SK-N-DZ (cell line): ENCODE measurements at places on chromosomes 6 and 20.
A peak's percentile ranks its signal among the peaks of the same experiment; 100 is the strongest.

DNA sequence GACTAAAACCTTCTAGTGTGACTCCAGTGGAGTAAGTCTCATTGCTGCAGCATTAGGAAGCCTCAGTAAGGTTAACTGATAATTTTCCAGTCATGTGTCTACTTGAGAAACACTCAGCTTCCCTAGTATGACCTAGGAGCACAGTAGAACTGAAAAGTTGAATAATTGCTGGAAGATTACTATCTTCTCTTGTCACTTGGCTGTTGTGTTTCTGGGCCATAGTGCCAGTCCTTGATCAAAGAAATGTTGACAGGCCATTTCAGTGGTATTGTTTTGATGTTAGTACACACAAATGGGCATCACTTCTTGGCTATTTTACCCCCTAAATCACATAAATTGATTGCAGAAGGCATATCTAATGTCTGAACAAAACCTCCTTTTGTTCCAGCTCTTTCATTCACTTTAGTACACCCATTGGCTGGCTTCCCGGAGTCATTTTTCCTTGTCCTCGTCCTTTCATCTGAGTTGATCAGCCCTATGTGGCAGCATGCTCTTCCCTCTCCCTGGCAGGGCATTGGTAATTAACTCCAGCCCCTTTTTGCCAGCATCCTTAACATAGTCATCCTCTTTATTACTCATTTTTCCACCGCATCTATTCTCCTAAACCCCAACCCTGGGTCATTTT lies 6.0 kb downstream of the ENPP3 start:
- DNase-seq = no peak

DNA sequence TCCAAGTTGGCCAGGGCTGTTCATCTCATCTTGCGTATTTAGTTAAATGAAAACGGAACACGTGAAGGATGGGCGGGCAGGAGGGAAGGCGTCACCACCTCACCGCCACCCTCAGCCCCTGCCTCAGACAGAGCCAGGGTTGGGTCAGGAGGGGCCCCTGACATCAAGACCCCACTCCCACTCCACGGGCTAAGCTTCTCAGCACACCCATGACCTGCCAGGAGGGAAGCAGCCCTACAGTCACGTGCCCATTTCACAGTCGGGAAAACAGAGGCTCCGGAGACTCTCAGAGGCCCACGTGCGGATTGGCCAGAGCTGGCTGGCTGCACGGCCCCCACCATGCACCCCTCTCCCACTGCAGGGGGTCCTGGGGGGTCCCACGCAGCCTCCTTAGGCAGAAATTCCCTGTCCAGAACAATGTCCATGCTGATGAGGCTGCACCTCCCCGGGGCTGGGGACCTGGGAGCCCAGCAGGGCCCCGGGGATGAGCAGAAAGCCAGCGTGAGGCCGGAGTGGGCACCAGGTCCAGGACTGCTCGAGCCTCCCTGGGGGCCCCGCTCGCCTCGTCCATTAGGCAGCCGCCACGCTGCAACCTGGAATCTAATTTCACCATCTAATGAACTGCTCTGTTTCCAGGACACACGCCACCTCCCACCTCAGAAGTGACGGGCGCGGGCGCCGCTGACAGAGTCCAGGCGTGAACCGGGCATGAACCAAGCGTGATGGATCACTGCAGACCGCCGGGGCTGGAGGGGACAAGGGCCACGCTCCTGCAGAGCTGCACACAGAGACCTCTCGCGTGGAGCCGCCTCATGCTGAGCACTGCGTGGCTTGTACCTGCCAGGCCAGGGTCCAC lies 15.8 kb downstream of the KCNQ2 start:
- peak; percentile 99 for DNase-seq

GRCh38 chr6:156910938-156911337 lies 133.8 kb downstream of the ARID1B start:
- DNase-seq = no peak

GRCh38 chr6:152112491-152113261 lies 305.2 kb downstream of the ESR1 start:
- no peak for DNase-seq

GRCh38 chr6:75130784-75131183 lies 75.1 kb downstream of the COL12A1 start:
- no peak for DNase-seq
